ENCODE measurements at places on chromosomes 12 and 14. TPM values are rescaled to one million over a fixed set of nuclear protein-coding genes. Genes with fewer than 3 reads are reported as not detected.

DNA sequence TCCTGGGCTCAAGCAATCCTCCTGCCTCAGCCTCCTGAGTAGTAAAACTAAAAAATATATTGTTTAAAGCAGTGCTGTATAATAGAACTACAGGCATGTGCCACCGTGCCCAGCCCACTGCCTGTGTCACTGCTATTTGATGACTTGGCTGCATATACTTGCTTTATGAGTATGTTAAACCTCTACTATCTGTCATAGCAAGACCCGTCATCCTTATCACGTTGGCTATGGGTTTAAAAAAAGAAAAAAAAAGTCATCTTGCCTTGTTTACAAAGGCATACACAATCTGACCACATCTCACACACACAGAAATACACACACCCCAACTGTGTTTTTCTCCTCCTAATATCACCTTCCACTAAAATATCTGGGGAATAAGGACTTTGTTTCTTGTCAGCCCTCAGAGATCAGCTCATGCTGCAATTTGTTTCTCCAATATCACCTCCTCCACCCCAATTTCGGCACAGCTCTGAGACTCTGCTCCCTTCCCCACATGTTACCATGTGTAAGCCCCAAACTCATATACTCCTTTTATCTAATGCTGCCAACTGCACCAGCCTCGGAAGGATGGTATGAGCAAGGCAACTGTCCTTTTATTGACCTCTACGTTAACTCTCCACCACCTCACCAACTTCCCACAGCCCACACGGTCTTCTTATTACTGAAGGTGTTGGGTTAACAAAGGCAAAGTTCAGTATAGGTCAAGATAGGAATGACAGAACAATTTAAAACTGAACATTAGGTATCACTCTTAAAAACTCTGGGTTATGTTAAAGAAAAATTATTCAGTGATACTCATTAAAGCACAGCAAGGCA is 802 bp upstream of the TMPRSS12 start:
- peaks cover 4% of the 10 kb centered on the region for H3K36me3 ChIP-seq
- no peak for DNase-seq
- H3K4me3 ChIP-seq: no peak overlapping the region
- H3K27ac ChIP-seq: no peak overlapping the region
- H3K27me3 ChIP-seq: peaks cover 10% of the 10 kb centered on the region

The MRPS35 gene
- 38.5 TPM for total RNA-seq

DNA sequence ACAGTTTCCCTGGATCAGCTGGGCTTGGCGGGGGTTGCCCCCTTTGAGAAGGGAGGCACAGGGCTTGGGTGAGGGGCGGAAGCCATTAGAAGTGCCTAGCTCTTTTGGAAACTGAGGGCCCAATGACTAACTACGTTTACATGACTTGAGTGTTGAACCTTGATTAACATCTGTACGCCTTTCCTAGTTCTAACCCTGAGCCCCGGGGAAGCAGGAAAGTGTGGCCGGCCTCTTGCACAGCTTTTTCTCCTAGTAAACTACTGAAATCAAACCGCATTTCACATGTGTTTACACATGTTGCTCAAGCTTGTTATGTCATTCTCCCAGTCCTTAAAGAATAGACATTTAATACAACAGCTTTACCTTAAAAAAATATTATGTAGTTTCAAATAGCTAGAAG is 1356.4 kb upstream of the TMEM132C start:
- peaks cover 2% of the 10 kb centered on the region for H3K27me3 ChIP-seq
- no peak overlapping the region for H3K27ac ChIP-seq
- no peak overlapping the region for H3K4me3 ChIP-seq
- no peak for DNase-seq
- no peaks in the 10 kb centered on the region for H3K4me1 ChIP-seq
- no peaks in the 10 kb centered on the region for H3K36me3 ChIP-seq

GRCh38 chr12:18719922-18720510 is 17.8 kb downstream of the PLCZ1 start:
- no peak for DNase-seq
- no peaks in the 10 kb centered on the region for H3K4me1 ChIP-seq
- no peaks in the 10 kb centered on the region for H3K27me3 ChIP-seq
- H3K27ac ChIP-seq: no peak overlapping the region

GRCh38 chr12:85155791-85156190 is 119.6 kb downstream of the LRRIQ1 start:
- no peak overlapping the region for H3K4me3 ChIP-seq
- H3K27me3 ChIP-seq: no peaks in the 10 kb centered on the region
- no peaks in the 10 kb centered on the region for H3K4me1 ChIP-seq
- H3K27ac ChIP-seq: no peak overlapping the region
- DNase-seq: no peak

All from activated CD4-positive, alpha-beta T cell treated with anti-CD3 and anti-CD28 coated beads, Interleukin-2, amount 10 ng/mL, durations not matched to agents 7 days and 5 days (primary cell).